HT1080 (cell line): ENCODE measurements at places on chromosomes 7 and 10.

DNA sequence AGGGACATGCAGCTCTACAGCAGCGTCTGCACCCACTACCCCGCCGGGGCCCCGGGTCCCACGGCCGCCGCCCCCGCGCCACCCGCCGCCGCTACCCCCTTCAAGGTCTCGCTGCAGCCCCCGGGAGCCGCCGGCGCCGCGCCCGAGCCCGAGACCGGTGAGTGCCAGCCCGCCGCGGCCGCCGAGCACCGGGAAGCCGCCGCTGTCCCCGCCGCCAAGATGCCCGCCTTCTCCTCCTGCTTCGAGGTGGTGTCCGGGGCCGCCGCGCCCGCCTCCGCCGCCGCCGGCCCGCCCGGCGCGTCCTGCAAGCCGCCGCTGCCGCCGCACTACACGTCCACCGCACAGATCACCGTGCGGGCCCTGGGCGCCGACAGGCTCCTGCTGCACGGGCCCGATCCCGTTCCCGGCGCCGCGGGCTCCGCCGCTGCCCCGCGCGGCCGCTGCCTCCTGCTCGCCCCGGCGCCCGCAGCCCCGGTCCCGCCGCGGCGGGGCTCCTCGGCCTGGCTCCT lies 631 bp downstream of the OTUD1 start:
- DNase-seq, result no peak

- no peak for DNase-seq
Observed at GRCh38 chr7:106367018-106367420, 82.2 kb upstream of the NAMPT start.

- DNase-seq, result no peak
Observed at GRCh38 chr10:24205821-24206220, 3.1 kb upstream of the KIAA1217 start.

DNA sequence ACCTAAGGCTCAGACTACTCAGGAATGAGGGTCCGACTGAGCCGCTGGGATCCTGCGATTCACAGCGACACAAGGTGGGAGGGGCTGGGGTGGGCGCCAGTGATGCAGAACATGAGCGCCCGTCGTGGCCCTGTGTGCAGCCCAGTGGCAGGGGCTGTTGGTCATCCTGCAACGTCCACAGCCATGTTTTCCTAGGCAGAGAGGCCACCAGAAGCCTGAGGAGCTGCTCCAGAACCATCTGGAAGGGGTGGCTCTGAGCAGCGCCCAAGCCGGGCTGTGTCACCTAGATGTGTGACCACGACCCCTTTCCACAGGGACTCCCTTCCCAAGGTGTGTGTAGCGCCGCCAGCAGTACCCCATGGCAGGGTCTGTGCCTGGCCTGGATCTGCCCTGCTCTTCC lies 24.5 kb downstream of the DPYSL4 start:
- no peak for DNase-seq

- no peak for DNase-seq
Observed at GRCh38 chr10:82308641-82309040, 433.6 kb downstream of the NRG3 start.

- DNase-seq, result no peak
Observed at GRCh38 chr7:100686822-100687211, 7.2 kb downstream of the GIGYF1 start.

DNA sequence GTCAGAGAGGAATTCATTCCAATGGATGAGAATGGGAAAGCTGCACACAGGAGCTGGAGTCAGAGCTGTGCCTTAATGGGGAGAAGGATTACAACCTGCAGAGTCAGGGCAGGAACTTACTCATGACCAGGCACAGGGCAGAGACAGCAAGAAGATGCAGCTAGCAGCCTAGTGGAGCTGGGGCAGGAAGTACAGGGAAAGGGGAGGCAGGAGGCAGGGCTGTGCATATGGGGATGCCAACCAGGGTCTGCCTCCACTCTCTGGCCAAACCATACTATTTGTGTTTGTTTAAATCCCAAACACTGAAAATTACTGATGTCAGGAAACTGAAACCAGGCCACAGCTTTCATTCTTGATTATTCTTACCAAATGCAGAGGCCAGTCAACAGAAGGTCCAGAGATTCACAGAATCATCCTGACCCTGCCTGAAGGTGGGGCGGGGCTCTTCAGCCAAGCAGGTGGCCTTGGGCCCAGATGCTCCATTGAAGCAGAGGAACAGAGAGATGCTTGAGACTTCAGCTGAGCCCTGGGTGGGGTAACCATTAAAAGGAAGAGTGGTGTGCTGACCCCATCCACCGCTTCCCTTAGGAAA lies 461.9 kb downstream of the KCNMA1 start:
- DNase-seq, result peak; percentile 40

- DNase-seq, result no peak
Observed at GRCh38 chr7:84142726-84143125, 51.9 kb downstream of the SEMA3A start.

DNA sequence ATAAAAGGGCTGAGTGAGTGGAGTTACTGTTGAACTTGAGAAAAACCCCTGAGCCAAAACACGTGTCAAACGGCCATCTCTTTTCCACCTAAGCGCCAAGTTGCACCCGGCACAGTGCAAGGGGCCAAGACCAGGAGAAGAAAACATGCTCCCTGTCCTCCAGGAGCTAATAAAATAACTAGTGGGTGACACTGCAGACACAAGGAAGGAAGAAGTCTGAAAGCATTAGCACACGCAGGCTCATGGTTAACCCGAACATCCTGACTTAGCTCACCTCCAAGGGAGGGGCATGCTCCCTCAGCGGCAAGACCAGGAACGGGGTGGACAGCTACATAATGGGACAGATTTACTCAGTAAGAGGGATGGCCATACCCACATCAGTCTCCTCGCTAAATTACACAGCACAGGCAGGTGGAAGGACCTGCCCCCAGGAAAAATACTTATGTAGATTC lies 65.0 kb downstream of the PIP4K2A start:
- no peak for DNase-seq

DNA sequence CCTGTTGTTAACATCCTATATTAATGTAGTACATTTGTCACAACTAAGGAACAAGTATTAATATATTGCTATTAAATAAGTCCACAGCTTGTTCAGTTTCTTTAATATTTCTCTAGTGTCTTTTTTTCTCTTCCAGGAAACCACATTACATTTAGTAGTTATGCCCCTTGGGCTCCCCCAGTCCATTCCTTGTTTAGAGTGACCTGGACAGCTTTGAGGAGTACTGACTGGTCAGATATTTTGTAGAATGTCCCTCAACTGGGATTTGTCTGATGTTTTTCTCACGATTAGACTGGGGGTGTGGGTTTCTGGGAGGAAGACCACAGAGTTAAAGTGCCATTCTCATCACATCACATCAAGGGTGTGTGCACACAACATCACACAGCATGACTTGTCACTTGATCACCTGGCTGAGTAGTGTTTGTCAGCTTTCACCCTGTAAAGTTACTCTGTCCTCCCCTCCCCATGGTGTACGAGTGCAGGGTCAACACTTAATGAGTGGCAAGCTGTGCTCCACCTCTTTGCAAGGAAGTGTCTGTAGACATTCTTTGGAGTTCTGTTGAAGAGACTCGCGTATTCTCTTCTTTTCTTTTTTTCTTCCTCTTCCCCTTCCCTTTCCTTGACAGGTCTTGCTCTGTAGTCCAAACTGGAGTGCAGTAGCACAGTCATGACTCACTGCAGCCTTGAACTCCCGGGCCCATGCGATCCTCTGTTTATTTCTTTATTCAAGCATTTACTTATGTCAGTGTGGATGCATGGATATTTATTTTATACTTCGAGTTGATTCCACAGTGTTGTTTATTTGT lies 10.2 kb downstream of the LMTK2 start:
- peak; percentile 14 for DNase-seq
